Right hindlimb (tissue), 1 donor: ENCODE measurements at places on chromosomes 11 and 22.
A peak's percentile ranks its signal among the peaks of the same experiment; 100 is the strongest.

- peak; percentile 87 for DNase-seq
Observed at GRCh38 chr11:11148104-11148509, 204.9 kb downstream of the CSNK2A3 start.

GRCh38 chr11:17972987-17973386 lies 39.9 kb downstream of the SERGEF start:
- DNase-seq, result peak; percentile 66

DNA sequence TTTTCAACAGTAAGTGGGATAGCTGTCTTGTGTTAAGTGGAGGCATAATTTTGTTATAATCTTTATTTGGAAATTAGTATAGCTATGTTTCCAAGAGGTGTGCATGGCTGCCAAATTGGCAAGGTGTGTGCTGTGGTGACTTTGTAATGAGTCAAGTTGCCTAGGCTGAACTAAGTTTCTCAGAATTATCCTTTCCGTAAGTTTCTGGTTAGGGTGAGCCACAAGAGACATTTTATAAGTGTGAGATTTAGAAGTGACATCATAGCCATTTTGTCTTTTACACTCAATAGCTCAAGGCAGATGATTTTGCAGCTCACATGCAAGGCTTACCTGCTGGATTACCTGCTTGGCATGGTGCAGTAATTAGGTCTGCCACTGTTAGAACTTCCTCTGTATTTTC lies 90.3 kb downstream of the C11orf87 start:
- DNase-seq, result no peak

DNA sequence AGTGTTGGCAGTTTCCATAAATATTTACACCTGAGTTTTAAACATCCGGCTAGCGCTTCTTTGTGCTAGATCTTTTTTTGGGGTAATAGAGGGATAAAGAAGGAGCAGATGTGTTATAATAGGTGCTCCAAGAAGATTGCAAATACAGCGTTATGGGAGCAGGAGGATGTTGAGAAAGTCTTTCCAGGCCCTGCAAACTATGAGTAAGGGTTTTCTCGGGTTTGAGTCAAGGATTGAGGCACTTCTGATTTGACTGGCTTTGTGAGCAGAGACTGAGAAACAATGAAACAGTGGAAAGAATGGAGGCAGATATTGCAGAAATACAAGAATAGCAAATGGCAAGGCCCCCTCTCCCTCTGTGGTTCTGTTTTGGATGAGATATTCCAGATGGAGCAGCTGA lies 155.0 kb upstream of the TIMP3 start:
- no peak for DNase-seq

GRCh38 chr22:44023404-44024287 lies 456 bp upstream of the PARVB start:
- DNase-seq, result peak; percentile 62

GRCh38 chr11:86869966-86870570 lies 69.7 kb downstream of the PRSS23 start:
- DNase-seq, result peak; percentile 82
